ENCODE measurements at places on chromosomes 5 and 9.

DNA sequence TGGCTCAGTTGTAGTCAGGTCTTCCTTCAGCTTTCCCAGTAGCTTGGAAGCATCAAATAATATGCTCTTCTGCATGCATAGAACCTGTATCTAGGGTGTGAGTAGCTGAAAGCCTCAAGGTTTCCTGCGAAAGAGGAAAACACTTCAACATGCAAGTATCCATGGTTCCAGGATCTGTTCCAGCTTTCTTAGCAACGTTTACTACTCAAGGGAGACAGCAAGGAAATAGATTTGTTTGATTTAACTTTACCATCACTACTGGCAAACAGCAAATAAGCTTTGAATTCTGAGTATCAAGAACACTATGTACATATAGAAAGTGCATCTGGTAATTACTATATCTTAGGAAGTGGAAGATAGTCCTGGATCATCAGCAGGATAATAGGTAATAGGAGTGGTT, 341.0 kb downstream of the PRR16 start:
- DNase-seq, result no peak

GRCh38 chr9:90538566-90538965, 104.1 kb downstream of the DIRAS2 start:
- no peak for DNase-seq

- DNase-seq, result no peak
These were observed 54.7 kb downstream of the GAS1 start for GRCh38 chr9:86892576-86892975.

DNA sequence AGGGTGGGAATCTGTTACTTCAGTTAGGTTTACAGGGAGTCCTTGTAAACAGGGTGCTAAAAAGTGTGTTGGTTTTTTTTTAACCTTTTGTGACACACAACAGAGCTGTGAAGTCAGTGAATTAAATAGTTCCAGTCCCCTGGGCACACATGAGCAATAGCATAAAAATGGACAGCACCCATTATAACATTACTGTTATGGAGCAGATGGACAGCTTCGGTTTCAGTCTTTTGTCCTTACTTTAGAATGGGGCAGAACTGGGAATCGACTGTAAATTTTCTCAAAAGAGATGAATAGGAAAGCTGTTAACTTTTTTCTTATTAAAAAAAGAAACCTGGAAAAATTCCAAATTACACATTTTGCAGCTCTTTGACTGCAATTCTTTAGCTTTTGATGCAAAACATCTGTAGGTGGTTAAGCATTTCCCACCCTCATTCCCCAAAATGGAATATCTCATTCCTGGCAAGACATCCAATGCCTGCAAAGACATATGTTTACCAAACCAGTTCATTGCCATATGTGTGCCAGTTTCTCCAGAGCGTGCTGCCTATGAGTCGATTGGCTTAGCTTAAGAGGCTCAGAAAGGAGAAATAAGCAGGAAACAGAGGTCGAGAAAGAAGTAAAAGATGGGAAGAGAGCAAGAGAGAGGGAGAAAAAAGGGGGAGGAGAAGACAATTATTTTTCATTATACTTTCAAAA, 212.3 kb upstream of the TMEM161B start:
- no peak for DNase-seq

GRCh38 chr9:79583952-79584654, 12.3 kb downstream of the TLE4 start:
- no peak for DNase-seq

- DNase-seq, result peak; percentile 43
These were observed 138.5 kb upstream of the TYRP1 start for GRCh38 chr9:12554636-12555035.

- DNase-seq, result no peak
These were observed 8.3 kb upstream of the CFAP95 start for GRCh38 chr9:69812068-69813000.

GRCh38 chr5:113276001-113276400, 158.8 kb downstream of the TSSK1B start:
- no peak for DNase-seq

- no peak for DNase-seq
These were observed 10.4 kb upstream of the GLIPR2 start for GRCh38 chr9:36126016-36126730.

Measured in kidney tubule cell (primary cell).